Cortex of kidney (tissue), 1 donor: ENCODE measurements at places on chromosomes 13 and 19.

DNA sequence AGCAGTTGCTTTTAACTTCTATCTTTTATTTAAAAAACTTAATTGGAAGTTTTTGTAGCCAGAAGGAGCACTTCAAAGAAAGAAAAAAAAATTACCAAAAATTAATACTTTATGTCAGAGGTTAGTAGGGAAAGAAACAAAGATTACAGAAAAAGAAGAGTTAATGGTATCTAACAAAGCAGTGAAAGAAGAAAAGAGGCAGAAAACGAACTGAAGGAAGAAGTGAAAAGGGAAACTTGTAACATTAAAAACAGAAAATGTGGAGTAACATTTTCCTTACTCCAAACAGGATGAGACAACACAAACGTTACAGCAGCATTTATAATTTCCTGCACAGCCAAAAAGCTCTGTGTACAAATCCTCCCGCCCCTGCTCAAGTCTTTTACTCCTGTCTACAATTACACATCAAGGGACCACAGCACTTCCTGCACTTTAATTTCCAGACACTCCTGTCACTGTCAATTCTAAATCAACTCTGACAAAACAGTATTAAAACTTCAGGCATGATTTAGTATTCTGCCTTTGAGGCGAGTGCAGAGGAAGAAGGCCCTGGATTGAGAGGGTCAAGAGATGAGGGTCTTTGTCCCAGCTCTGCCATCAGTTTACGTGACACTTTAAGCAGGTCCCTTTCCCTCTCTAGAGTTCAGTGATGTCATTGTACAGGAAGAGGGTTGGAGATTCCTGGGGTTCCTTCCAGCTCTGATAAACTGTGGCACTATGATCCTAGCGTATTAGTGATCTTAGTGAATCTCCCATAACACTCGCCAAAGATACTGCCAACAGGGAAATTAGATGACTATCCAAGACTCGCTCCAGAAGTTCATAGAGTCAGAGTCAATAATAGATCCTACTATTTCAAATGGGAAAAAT is 53.2 kb upstream of the LSM14A start:
- no peak for DNase-seq

- DNase-seq, result no peak
Observed at GRCh38 chr19:8113017-8113416, 36.4 kb downstream of the FBN3 start.

- no peak for DNase-seq
Observed at GRCh38 chr19:50792272-50793250, 2.3 kb downstream of the ACP4 start.

GRCh38 chr19:44653977-44654774 is 10.5 kb downstream of the PVR start:
- DNase-seq, result no peak

DNA sequence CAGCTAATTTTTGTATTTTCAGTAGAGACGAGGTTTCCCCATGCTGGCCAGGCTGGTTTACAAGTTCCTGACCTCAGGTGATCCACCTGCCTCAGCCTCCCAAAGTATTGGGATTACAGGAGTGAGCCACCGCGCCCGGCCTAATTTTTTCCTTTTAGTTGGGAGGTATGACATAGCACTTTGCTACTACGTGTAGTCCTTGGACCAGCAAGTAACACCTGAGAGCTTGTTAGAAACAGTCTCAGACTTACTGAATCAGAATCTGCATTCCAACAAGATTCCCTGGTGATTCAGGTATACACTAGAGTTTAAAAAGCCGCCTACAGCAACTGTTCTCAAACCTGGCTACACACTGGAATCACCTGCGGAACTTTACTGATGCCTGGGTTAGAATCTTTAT is 1.8 kb upstream of the FARP1 start:
- DNase-seq, result no peak

- no peak for DNase-seq
Observed at GRCh38 chr19:44752816-44753625, 4.5 kb downstream of the BCL3 start.

- DNase-seq, result no peak
Observed at GRCh38 chr13:75797719-75798118, 161.6 kb downstream of the LMO7 start.
